Left renal cortex interstitium (tissue), 4 donors: ENCODE measurements at places on chromosomes 16 and 17. TPM values are rescaled to one million over a fixed set of nuclear protein-coding genes. Genes with fewer than 3 reads are reported as not detected.

DNA sequence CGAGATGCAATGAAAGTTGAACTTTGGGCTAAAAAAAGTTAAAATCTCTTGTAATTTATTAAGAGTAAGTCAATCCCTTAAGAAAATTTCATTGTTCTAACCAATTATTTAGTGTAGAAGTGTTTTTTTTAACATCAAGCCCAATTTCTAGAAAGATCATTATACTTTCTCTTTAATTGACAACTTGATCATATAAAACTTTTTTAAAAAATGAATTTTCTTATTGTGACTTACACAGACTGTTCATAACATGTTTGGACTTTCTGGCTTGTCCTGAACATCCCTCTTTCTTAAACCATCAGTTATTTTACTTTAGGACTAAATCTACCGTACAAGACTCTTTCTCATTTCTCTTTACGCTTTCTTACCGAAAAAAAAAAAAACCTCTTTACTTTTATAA lies 24.8 kb upstream of the MYO1D start:
- no peak for DNase-seq

DNA sequence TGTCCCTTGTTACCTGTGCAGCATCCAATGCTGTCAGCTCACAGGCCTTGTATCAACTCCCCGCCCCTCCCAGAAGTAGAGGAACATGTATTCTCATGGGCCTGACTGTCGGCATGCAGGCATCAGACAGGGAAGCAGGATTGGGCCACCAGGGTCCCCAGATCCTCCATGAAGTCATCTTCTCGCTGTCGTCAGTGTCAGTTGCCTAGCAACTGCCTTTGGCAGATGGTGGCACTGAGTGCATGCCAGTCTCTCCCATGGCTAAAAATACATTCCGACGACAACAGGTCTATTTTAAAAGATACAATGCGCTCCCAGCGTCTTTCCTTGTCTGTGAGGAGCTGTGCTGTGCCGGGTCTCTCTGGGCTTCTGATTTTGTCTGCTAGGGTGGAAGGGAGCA lies 36.8 kb upstream of the CES5A start:
- no peak for DNase-seq

NPIPA8 gene
- polyA plus RNA-seq = 58.6 TPM

DNA sequence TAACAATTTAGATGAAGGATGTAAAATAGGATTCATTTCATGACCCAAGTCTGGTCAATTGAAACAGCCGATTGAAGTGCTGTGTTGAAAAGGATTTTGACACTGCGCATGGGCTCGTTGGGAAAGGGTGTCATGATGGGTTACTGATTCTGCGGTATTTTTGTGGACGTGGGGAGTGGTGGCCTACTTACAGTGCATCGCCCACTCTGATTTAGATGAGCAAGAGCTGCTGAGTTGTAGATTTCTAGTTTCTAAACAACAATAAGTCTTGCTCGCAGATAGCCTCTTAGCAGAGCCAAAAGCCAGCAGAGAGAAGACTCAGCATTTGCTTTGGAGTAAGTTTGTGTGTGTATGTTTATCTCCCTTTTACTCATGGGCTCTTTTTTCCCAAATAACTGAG lies 731.0 kb downstream of the MAF start:
- DNase-seq = no peak

SLC47A1 gene
- 16.6 TPM for polyA plus RNA-seq

- DNase-seq = peak; percentile 22
Observed at GRCh38 chr16:50025537-50025931, 509 bp downstream of the CNEP1R1 start.

PSMC3IP gene
- 23.4 TPM for polyA plus RNA-seq

RTN4RL1 gene
- 2.2 TPM for polyA plus RNA-seq

KRTAP9-8 gene
- polyA plus RNA-seq = not detected

KCTD5 gene
- polyA plus RNA-seq = 22.0 TPM

KRT27 gene
- not detected for polyA plus RNA-seq

DNA sequence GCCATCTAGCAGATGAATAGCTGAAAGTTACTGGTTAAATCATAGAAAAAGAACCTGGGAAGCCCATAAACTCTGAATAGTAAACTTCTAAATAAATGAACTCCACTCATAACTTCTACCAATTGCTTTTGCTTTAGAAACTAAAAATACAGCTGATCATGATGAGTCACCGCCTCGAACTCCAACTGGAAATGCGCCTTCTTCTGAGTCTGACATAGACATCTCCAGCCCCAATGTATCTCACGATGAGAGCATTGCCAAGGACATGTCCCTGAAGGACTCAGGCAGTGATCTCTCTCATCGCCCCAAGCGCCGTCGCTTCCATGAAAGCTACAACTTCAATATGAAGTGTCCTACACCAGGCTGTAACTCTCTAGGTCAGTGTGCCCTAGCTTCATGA lies 9.7 kb downstream of the KAT7 start:
- DNase-seq = no peak
